ENCODE measurements at places on chromosomes 6 and 20.

GRCh38 chr6:158853072-158853879 lies 34.1 kb upstream of the EZR start:
- peak; percentile 47 for DNase-seq

GRCh38 chr20:11852811-11853210 lies 64.9 kb upstream of the BTBD3 start:
- no peak for DNase-seq

- DNase-seq: no peak
These were observed 194.9 kb upstream of the ZNF184 start for GRCh38 chr6:27667657-27668441.

DNA sequence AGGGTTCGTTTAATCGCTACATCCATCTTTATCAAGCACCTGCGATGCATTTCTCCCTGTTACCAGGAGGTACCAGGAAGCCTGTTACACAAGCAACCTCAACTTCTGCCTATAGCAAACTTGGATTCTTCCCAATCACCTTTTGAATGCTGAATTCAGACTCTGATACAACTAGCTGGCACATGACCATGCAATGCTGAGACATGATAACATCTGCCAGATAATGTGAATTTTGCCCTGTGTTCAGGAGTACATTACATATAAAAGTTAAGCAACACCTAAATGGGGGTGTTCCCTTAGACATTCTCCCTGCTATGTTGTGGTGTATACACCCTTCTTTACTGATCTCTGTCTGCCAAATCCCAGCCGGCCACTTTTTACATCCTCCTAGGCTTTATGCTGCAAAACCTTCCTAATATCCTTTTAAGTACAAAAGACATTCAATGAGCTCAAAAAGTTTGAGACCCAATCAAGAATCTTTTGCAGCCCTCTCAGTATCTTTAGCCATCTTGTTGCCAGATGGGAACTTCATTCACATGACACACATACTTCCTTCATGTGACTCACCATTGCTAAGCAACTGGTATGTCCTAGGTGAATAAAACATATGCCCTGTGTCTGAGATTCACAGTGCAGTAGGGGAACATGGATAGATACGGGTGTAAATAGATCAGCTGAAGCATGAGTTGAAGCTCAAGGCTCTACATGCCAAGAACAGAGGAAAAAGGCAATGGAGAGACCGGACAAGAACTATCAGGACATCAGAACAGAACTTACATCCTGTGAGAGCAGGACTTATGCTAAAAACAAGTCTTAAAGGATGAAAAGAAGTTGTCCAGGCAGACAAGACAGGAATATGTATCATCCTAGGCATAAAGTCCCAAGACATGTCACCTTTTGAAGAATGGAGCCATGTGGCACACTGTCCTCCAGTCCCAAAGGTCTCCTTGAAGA lies 84.3 kb downstream of the ZHX3 start:
- DNase-seq: peak; percentile 87

DNA sequence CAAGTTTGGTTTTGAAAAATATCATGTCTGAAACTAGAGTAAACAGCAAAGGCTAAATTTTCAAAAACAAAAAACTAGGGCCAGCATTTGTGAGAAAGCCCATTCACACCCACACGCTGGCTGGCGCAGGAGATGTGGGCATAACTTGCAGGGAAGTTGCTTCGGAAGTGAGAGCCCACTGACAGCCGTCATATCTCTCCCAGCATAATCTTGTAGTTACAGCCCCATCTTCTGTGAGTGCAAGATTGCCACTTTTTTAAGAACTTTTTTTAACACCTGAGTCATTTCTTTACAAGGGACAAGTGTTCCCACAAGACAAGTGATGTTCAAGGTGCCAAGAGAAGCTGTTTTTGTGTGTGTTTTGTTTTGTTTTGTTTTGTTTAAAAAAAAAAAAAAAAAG lies 212.5 kb upstream of the CNR1 start:
- no peak for DNase-seq

GRCh38 chr6:18920701-18921100 lies 533.6 kb downstream of the RNF144B start:
- DNase-seq: no peak

DNA sequence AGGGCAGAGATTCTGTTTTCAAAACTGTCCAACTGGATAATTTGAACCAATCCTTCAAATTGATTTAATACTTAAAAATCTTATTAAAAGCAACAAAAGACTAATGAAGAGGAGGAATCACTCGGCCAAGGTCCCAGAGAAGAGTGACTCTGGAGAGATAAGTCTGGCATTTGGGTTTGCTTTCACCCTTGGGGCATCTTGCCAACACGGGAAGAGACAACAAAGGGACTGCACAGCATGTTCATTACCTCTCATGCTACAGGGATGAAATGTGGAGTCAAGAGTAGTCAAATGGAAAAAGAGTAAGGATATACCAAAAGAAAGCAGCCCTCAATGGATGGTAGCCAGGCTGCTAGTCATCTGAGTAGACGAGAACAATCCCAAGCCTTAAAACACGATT lies 68.2 kb downstream of the KHDRBS2 start:
- no peak for DNase-seq

- no peak for DNase-seq
These were observed 73.0 kb downstream of the RREB1 start for GRCh38 chr6:7180751-7181150.

DNA sequence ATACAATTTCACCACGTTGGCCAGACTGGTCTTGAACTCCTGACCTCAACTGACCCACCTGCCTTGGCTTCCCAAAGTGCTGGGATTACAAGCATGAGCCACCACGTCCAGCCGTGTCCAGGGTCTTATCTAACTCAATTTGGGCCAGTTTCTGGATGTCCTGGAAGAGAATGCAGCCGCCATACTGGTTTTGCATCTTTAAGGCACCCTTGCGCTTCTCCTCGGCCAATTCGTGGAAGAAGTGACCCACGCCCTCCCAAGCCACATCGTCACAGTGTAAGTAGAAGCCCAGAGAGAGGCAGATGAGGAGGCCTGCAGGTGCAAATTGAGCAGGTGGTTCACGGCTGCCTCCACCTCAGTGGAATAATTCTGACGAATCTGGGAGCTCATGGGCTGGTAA lies 3.7 kb upstream of the ZNF335 start:
- DNase-seq: no peak

DNA sequence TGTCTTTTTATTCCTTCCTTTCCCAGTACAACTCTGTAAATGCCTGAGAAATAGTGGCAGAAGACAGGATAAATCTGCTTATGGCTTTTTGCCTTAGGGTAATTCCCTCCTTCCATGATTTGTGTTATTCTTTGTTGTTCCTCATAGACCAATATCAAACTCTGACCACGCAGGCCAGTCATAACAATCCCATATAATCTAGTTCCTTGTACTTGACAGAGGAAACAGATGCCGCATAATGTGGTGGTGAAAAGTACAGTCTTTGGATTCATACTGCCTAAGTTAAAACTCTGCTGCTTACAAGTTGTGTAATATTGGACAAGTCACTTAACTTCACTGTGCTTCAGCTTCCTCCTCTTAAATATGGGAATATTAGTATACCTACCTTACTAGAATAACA lies 8.2 kb upstream of the BAG2 start:
- DNase-seq: no peak

GRCh38 chr20:33810259-33810658 lies 889 bp upstream of the CHMP4B start:
- DNase-seq: no peak

- DNase-seq: no peak
These were observed 17.7 kb downstream of the CST8 start for GRCh38 chr20:23508449-23509229.

DNA sequence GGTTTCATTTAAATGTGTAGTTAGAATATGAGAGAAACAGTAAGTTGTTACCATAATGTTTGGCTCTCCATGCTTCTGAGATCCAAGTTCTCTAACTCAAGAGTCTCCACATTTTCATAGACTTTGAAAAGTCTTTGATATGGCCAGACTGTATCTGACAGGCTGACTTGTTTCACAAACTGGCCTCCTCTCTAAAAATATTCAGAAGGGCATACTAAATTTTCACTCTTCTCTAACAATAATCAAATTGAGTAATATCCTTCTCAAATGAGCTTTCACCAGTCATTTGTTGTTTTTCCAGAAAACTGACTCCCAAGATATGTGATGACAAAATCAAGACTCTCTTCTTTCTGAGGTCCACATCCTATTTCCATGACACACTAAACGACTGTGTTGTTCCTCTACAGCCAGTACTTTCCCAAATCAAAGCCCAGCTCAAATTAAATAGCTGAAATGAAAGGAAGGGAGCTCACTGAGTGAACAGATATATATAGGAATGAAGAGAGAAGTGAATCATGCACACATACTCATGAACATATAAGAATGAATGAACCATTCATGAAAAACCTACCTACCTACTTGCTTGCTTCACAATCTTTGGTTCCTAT lies 15.1 kb downstream of the HIVEP2 start:
- no peak for DNase-seq

DNA sequence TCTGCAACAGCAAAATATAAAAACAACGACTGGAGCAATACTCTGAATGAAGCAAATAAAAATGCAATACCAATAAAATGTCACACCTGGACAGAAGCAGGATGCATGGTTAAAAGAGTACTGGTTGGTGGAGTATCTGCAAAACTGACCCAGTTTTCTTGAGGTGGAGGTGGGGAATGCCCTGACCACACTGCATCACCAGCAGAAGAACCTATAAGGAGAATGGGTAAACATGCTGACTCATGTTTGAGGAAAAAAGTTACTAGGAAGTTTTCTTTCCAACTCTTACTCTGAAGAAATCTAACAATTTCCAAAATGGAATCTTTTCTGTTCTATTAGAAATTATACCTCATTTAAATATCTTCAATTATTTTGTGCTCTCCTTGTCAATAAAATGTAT lies 43.6 kb downstream of the REPS1 start:
- peak; percentile 7 for DNase-seq

DNA sequence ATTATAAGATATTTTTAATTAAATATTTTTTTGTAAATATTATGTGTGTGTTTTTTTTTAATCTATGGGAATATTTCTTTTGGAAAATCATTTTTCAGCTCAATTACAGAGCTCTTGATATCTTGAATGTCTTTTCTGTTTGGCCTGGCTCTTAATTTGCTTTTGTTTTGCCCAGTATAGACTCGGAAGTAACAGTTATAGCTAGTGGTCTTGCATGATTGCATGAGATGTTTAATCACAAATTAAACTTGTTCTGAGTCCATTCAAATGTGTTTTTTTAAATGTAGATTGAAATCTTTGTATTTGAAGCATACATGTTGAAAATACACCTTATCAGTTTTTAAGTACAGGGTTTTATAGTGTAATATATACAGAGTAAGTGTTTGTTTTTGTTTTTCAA lies 2.6 kb downstream of the ID4 start:
- no peak for DNase-seq

DNA sequence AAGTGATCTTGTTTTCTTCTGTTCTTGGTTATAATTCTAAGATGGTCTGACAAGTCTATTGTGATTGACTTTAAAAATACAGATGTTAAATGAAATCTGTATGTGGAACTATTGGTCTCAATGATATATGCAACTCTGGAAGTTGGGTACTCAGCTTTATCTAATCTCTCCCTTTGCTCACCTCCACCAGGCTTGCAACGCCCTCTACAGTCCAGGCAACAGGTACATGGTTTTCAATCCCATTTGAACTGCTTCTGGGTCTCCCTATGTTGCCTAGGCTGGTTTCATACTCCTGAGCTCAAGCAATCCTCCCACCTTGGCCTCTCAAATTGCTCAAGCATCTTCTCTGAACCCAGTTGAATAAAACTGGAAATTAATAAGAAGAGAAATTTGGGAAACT lies 25.6 kb upstream of the HLA-DQB1 start:
- DNase-seq: no peak

DNA sequence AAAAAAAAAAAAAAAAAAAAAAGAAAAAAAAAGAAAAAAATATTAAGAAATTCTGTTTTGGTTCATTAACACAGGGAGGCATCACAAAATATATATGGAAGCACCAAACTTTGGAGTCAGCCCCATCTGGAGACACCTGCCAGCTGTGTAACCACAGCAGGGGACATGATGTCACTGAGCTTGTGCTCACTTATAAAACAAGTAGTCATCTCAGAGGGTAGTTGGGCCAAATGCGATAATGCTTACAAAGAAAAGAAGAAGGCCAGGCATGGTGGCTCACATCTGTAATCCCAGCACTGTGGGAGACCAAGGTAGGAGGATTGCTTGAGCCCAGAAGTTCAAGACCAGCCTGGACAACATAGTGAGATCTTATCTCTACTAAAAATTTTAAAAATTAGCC lies 1.1 kb upstream of the BNIP5 start:
- DNase-seq: no peak

- DNase-seq: no peak
These were observed 2.1 kb upstream of the LAMA5 start for GRCh38 chr20:62368976-62369814.

DNA sequence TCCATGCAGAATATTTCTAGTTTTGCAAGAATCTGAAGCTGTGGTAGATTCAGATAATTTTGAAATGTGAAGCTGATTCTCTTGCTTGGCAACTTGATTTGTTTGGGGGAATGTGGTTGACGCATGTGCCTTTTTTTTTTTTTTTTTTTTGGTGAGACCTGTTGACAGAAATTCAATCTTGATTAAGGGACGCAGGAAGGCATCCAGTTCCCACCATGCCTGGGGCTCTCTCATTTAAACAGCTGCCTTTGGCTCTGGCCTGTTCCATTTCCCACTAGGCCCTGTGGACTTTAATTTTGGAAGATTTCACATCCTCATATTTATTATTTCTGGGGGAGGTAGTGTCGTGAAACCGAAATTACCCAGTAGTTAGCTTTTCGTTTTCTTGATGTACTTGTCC lies 8.6 kb downstream of the TPX2 start:
- DNase-seq: peak; percentile 36

DNA sequence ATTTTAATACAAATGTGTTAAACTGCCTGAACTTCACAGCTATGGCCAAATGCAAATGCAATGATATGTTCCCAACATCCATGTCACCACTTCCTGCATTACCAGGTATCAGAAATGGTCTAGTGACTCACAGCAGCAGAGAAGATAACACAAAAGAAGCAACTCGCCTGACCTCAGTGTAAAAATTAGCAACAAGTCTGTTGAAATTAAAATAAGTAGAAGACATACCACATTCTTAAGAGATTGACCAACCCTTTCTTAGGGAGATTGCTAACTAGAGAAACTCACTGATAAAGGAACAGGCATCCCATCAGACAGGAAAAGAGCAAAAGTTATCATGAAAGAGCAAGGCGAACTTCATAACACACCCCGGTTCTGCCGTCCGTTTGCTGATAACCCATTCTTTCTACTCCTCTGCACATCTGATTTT lies 45.1 kb downstream of the RNASET2 start:
- no peak for DNase-seq

- DNase-seq: no peak
These were observed 30.1 kb upstream of the IBTK start for GRCh38 chr6:82277686-82278085.

DNA sequence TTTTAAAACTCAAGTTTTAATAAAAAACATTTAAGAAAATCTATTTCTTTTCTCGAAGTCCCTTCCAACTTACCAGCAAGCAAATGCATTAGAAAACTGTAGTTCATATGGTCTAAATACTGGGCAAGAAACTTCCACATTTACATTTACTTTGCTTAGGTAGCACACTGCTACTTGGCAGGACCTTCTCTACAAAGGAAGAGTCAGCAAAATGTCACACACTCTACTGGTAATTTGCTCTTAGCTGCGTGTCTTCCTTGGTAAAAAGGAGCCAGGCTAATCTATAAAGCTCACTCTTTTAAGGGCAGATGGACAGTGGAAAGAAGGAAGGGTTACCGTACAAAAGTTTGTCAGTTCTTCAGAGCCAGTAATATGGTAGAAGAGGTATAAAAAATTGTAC lies 45.7 kb downstream of the MAP3K7 start:
- DNase-seq: no peak

- DNase-seq: no peak
These were observed 103.0 kb downstream of the ZNF217 start for GRCh38 chr20:53490620-53491019.

All from GM04504 (cell line).